ENCODE measurements at places on chromosomes 3 and 15.

DNA sequence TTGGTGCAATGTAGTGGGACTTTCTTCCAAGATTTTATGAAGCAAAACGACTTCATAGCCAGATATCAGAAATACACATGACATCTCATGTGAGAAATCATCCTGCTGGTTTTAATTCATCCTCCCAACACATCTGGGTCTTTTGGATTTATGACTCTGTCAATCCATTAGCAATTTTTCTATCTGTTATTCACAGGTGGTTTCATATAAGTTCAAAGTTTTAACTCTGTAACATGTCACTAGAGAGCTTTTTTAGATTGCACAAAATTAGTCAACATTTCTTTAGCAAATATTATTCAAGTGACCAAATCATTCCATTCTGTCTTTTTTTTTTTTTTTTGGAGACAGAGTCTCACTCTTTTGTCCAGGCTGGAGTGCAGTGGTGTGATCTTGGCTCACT lies 30.4 kb downstream of the SQOR start:
- DNase-seq = no peak

GRCh38 chr3:178436773-178437172 lies 99.5 kb upstream of the KCNMB2 start:
- DNase-seq = no peak

- DNase-seq = no peak
Observed at GRCh38 chr15:90991587-90992285, 2.6 kb downstream of the PRC1 start.

DNA sequence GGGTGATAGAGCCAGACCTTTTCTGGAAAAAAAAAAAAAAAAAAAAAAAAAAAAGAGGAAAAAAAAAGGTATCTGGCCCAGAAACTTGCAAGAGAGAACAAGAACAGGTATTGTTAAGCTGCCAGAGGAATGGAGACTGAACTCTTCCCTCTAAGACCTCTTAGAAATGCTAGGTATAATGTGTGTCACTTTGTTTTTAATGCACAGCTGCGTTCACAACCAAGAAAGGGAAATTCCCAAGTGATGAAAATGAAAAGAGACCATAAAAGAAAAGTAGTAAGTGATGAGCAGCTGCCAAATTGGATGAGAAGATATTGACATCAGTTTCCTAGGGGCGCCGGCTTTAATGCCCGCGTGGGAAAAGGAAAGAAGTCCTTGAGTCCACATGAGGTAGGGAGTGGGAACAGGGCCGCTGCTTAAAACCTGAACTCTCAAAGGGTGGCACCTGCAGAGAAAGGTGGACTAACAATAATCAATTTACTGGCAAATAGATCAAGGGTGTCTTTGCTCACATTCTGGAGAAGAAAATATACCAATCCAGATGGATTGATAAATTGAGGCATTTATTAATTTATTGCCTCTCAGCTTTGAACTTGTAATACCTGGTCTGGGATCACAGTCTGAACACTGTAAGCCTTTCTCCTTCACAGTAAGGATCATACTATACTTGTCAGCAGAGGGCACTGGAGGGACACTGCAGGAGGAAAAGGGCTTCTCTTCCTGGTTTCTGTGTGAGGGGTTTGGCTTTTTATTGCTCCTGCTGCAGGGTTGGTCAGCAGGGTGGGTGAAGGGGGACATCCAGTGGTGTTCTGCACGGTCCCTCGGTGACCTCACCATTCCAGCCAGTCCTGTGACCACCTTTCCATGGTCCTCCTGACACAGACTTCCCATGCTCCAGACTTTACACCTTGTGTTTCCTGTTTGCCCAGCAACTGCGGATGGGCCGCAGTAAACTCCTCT lies 131.6 kb downstream of the AQP9 start:
- peak; percentile 2 for DNase-seq

GRCh38 chr15:91186904-91187656 lies 87.0 kb downstream of the SV2B start:
- no peak for DNase-seq

DNA sequence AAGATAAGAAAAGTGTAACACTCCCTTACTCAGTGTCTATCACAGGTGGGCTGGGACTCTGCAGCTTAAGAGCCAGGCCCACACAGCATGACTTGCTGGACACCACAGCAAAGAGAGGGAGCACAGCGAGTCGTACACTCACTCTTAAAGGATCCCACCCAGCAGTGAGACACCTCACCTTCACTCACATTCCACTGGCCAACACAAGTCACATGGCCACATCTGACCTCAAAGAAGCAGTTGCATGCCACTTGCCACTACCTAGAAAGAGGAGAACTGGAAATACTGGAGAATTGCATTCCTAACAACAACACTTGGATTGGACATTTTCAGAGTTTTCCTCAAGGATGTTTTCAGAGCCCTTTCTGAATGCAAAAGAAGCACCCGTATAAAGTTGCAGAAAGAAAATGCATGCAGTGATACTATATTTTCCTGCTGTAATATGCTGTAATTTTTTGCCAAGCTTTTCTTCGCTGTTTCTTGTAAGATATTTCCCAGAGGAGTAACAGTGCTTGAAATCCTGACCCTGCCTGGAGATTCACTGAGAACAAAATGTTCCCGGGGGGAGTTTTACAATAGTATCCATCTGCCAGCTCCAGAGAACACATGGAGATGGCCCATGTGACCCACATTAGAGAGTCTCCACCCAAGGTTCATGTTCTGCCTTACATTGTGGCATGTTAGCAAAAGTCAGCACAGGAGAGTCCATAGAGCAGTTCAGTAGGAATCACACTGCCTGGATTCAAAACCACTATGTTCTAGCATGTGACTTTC lies 42.2 kb downstream of the TRIM42 start:
- DNase-seq = no peak

- no peak for DNase-seq
Observed at GRCh38 chr3:184186184-184186901, at the start of gene ABCF3. Gene ABCF3 (plus strand): TSS chr3:184186199. CDS start chr3:184186208, 9 bp downstream.

DNA sequence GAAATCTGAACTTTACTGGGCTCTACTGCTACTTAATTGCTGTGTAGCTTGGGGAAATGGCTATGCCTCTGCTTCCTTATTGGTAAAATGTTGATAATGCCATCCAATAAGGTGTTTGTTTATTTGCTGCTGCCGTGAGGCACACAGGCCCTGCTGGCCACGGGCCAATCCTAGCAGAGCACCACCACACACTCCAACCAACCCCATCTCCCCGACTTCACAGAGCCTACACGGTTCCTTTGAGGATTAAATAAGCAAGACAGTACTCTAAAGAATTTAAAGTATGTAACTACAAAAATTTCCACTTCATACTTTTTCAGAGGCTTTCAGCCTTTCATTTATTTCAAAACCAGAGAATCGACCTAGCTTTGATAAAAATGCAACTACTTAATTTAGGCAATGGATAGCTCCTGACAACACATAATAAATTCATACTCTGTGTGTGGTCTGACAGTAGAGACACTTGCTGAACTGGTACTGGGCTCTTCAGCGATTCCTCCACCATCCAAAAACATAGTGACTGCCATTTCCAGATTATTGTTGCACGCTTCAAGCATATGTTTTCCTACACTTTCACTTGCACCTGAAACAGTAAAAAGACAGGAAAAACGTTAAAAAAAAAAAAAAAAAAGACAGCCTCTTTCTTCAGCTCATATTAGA lies 25.3 kb downstream of the UBXN7 start:
- no peak for DNase-seq

GRCh38 chr15:26943866-26944265 lies 27.1 kb upstream of the GABRG3 start:
- no peak for DNase-seq

- no peak for DNase-seq
Observed at GRCh38 chr3:24740326-24740725, 245.7 kb upstream of the THRB start.

- DNase-seq = no peak
Observed at GRCh38 chr3:169923189-169923588, 11.8 kb downstream of the SAMD7 start.

GRCh38 chr3:9785602-9786001 lies 6.7 kb downstream of the TADA3 start:
- DNase-seq = no peak

GRCh38 chr15:72820278-72820677 lies 36.7 kb upstream of the ADPGK start:
- no peak for DNase-seq

DNA sequence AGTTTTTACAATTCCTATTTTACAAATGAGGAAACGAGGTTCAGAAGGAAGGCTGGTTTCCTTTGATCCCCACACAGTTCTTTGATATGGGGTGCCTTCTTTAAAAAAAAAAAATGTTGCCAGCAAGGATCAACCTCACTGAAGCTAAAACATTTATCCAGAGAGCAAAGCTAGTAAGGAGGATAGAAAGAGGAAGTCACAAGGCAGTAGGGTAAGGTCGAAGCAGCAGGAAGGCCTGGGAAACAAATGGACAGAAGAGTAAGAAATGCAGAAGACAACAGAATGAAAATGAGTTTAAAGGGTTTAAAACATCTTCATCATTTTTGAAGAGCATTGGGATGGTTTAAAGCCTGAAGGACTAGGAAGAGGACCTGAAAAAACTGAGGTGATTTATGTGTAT lies 30.6 kb upstream of the CP start:
- no peak for DNase-seq

- DNase-seq = no peak
Observed at GRCh38 chr3:9278498-9278897, 29.1 kb upstream of the SRGAP3 start.

GRCh38 chr15:78761891-78762385 lies 49.3 kb downstream of the ADAMTS7 start:
- no peak for DNase-seq

- no peak for DNase-seq
Observed at GRCh38 chr15:39232512-39232911, 348.4 kb upstream of the THBS1 start.

GRCh38 chr15:78685159-78685921 lies 44.3 kb upstream of the CHRNB4 start:
- no peak for DNase-seq

DNA sequence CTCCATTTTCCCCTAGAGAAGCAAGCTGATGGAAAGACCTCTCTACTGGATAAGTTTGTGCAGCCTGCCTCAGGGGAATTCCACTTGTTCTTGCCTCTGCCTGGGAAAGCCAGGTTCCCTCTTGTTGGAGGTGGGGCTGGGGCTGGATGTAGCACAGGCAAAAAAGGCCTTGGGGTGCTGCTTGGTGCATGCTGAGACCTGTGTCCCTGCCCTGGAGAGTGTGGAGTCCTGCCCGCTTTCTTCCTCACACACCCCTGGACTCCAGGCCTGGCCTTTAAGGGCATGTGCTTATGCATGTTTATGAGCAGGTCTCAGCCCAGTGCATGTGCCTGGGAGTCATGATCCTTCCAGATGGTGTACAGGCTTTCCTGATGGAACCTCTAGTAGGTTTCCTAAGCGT lies 23.5 kb upstream of the JMJD7 start:
- no peak for DNase-seq

DNA sequence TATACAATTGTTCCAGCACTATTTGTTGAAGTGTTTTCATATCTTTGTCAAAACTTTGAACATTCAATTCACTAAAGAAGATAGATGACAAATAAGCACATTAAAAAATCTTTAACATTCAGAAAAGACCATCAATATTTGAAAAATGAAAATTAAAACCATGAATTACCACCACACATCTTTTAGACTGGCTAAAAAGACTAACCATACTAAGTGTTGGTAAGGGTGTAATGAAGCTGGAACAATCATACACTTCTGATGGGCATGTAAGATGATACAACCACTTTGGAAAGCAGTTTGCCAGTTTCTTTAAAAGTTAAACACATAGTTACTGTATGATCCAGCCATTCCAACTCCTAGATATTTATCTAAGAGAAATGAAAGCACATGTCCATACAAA lies 33.7 kb downstream of the LARP6 start:
- DNase-seq = no peak

- no peak for DNase-seq
Observed at GRCh38 chr3:46233194-46233593, 9.1 kb upstream of the CCR3 start.

- no peak for DNase-seq
Observed at GRCh38 chr15:90456236-90456635, 68.2 kb downstream of the IQGAP1 start.

DNA sequence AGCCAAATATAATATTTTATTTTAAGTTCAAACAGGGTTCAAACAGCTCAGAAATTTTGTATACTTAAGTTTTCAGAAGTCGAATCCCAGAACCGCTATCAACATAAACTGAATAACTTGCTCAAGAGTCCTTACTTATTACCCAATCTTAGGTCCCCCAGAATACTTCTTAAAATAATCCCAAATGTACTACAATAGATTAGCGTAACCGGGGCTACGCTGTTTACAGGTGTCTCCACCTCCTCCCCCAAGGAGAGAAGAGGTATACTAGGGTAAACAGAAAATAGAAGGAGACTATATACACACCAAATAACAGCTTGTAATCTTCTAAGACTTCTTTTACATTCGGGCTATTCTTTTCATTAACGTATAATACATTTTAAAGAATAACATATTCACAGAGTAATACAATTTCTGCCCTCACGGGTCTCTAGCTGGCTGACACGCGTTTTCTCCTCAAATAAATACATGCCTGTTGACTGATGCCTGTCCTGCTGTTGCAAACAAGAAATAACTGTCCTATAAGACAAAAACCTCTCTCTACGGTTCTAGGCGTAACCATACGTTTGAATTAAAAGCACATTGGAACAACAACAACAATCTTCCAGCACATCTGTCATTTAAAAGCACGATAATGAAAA lies 1.3 kb downstream of the DENND4A start:
- no peak for DNase-seq

DNA sequence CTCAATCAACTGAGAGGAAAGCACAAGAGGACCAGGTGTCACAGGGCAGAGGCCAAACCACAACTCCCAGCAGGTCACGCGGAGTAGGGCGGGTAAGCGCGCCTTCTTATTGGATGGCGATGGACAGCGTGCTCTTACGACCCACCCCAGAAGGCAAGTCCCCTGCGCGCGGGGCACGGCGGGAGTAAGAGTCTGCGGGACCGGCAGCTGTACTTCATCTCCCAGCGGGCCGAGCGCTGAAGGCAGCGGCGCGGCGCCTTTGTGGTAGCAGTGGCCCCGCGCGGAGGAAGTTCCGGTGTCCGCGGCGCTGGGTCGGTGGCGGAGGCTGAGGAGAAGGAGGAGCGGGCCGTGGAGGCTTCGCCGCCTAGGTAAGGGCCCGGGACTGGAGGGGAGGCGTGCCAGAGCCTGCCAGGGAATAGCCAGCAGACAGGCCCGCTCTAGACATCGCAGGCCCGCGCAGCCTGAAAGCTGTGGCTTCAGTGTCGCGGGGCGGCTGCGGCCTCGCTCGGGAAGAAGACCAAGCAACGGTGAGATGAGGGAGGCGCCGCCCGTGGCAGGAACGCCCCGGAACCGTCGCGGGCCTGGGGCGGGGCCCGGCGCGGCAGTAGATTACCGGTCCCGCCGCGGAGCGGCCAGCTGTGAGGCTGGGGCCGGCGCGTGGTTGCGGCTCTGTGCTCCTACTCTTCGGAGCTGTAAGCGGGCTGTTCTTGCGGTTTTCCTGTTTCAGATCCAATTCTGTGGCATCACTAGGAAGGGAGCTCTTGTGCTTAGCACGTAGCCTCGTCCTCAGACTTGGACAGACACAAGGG lies at the start of gene RBM6:
TSS of gene RBM6 (plus strand) at position 293 of the 809 bp plus-strand sequence. CDS start 22,492 bp downstream, outside the sequence.
- peak; percentile 99 for DNase-seq

DNA sequence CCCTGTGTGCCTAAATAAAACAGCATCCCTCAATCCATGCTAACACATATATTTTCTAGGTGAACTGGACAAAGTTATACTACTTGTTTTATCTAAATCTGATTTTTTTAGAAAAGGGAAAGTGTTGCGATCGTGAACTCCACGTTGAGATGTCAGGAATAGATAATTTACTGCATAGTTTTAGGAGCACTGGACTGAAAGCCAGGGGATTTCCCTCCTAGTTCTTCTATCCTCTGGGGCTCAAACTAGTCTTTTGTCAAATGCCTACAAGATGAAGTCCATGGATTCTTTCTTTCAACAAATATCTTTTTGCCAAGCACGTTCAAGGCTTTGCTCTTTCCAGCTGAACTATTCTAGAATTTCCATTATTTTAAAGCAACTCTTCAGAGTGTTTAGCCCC lies 617 bp upstream of the HPS3 start:
- no peak for DNase-seq
